ENCODE measurements at places on chromosomes 13 and 19. TPM values are rescaled to one million over a fixed set of nuclear protein-coding genes. Genes with fewer than 3 reads are reported as not detected.

Gene SYNE4
- total RNA-seq: not detected

Gene ZNF850
- total RNA-seq: 3.9 TPM

Gene FUT3
- total RNA-seq: not detected

Gene MEDAG
- total RNA-seq: 90.3 TPM

Gene TNFSF13B
- 0.61 TPM for total RNA-seq

Gene AMER2
- not detected for total RNA-seq

Gene ERICH4
- not detected for total RNA-seq
